Osteoblast (primary cell): ENCODE measurements at places on chromosomes 4 and X.

- DNase-seq: peak; percentile 82
Observed at GRCh38 chr4:820230-821172, 5.4 kb downstream of the CPLX1 start.

DNA sequence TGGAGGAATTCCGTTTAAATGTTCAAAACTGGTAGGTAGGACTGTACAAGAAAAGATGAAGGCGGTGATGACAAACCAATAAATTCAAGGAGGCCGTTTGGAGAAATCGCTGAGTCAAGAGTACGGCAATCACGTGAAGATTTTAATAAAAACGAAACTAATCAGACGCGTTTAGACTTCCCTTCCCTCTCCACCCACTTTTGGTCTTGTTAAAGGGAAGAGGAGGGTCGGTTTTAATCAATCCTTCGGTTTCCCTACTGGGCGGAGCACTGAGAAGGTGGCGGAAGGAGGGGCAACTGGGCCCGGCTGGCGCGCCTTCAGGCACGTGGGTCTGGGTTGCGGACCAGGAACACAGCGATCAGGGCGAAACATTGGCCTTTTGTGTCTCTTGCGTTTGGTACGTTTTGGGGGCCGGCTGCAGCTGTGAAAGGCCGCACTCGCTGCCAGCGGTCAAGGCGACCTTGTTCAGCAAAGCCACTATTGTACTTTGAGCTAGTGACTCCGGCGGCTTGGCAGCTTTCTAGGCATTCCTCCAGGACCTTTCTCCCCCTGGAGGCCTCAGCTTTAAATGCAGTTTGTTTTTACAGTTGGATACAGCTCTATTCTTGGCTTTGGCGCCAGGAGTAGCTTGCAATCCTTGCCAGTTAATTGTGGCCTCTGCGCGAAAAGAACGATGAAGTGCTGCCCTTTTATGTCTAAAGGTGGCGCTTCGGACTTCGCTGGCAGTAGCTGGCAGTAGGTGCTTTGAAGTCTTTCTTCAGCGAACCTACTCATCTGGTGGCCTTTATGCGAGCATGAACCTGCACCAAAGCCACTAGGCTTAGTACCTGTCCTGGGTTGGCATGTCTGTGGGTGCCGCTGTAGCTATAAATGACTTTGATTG, 16.8 kb upstream of the LAMP2 start:
- peak; percentile 85 for DNase-seq

- DNase-seq: peak; percentile 55
Observed at GRCh38 chrX:1222531-1223241, 10.2 kb upstream of the CRLF2 start.

- DNase-seq: no peak
Observed at GRCh38 chr4:23212558-23212957, 519.8 kb downstream of the GBA3 start.

GRCh38 chr4:181701894-181702293, 541.3 kb upstream of the TENM3 start:
- no peak for DNase-seq

GRCh38 chrX:124194901-124195300, 137.6 kb upstream of the TEX13D start:
- no peak for DNase-seq

DNA sequence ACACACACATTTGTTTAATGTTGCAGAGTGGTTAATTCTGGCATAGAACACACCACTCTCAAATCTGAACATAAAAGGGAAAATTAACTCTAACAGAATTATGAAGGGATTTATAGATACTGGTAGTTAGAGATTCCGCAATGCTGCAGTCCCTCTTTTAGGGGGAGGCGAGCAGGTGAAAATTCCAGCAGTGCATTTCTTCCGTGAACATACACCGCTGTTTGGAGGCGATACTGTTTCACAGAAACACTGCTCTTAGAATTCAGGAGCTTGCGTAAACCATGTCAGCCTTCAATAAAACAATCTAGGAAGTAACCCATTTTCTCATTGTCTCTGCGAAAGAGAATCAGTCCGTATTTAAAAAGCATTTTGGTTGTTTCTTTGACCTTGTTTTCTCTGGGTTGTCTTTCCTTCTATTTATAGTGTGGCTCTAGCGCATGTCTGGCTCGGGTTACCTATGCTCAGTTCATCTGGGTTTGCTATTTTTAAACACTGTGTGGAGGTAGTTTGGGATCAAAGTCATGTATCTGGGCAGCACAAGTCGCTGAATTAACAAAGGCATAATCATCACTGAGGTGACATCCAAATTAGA, 90.4 kb downstream of the GPAT3 start:
- DNase-seq: no peak

GRCh38 chrX:70452143-70452733, 7.6 kb downstream of the DLG3 start:
- DNase-seq: peak; percentile 95

GRCh38 chrX:16222151-16222550, 54.9 kb downstream of the MAGEB17 start:
- peak; percentile 1 for DNase-seq

DNA sequence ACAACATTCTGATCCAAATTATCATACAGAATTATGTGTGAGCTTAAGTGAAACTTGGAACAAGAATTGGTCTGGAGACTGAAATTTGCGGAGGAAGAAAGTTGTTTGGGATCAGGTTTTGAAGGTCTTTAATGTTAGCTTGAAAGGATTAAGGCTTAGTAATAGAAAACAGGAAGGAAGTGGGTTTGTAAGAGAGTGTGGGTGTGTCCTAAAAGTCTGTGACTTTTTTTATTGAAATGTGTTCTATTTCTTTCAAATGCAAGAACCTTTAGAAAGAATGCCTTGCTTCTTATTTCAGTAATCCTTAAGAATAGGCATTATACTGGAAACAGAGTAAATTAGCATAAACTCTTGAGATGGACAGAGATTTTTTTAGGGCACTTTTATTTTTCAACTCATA, 198.0 kb downstream of the GALNTL6 start:
- DNase-seq: no peak

DNA sequence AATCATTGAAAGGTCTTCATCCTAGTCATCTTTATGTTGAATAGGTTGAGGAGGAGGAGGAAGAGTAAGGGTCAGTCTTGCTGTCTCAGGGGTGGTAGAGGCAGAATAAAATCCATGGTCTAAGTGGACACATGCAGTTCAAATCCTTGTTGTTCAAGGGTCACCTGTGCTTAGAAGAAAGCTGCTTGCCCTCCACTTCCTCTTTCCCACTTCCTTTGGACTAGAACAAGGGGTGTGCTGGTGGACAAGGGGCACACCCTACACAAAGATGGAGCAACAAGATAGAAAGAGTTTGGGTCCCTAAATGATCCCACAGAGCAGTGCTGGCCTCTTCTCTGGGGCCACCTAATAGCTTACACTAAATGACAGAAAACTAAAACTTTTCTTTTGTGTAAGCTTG, 47.9 kb downstream of the HSD17B13 start:
- no peak for DNase-seq

DNA sequence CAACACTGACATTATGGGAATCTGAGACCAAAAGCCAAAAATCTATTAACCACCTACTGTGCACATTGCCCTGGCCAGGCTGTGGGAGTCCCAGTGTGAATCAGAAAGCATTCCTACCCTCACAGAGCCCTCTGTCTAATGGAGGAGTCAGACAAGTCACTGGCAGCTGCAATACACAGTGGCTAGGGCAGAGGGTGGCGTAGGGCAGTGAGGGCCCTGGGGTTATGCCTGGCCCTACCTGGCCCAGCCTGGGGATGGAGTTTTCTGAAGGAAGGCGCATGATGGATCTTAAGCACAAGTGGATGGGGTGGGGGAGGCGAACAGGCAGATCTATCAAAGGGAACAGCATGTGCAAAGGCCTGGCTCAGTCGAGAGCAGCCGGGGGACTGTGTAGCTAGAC, 10.8 kb downstream of the JAKMIP1 start:
- DNase-seq: no peak

GRCh38 chrX:146160443-146161203, 343.0 kb downstream of the SLITRK2 start:
- no peak for DNase-seq

GRCh38 chr4:71303287-71303686, 35.5 kb upstream of the SLC4A4 start:
- no peak for DNase-seq

DNA sequence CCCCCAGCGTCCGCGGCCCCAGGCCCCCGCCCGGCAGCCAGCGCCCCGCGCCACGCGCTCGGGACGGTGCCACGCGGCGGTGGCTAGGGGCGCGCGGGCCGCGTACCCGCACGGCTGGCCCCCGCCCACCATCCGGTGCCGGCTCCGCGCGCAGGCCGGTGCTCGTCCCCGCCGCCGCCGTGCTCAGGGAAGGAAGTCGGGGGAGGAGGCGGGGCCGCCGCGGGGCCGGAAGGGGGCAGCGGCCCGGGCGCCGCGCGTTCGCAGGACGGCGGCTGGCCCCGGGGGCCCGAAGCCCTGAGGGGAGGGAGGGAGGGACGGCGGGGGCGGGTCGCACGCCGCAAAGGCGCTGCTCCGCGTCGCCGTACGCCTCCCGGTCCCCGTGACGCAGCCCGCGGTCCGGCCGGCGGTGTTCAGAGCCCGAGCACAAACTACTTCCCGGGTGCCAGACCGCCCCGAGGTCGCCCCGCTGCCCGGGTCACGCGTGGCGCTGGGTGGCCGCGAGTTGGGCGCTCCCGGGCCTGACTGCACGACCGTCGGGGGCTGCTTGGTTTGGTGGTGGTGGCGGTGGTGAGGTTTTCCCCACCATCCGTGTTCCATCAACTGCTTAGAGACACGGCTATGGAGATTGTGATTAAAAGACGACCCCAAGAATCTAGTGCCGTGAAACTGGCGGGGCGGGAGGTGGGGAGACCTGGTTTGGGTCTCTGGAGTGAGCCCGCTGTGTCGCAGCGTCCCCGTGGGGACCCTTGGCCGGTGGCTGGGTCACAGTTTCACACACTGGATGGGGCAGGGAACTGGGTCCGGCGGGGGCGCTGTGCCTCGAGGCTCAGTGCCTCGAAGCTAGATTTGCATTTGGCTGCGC, at the start of gene DCTD:
Gene DCTD (minus strand): TSS at position 205 of the 862 bp plus-strand sequence. CDS start 1,818 bp downstream, outside the sequence.
- peak; percentile 96 for DNase-seq

- no peak for DNase-seq
Observed at GRCh38 chr4:176052744-176053143, 12.9 kb upstream of the WDR17 start.

DNA sequence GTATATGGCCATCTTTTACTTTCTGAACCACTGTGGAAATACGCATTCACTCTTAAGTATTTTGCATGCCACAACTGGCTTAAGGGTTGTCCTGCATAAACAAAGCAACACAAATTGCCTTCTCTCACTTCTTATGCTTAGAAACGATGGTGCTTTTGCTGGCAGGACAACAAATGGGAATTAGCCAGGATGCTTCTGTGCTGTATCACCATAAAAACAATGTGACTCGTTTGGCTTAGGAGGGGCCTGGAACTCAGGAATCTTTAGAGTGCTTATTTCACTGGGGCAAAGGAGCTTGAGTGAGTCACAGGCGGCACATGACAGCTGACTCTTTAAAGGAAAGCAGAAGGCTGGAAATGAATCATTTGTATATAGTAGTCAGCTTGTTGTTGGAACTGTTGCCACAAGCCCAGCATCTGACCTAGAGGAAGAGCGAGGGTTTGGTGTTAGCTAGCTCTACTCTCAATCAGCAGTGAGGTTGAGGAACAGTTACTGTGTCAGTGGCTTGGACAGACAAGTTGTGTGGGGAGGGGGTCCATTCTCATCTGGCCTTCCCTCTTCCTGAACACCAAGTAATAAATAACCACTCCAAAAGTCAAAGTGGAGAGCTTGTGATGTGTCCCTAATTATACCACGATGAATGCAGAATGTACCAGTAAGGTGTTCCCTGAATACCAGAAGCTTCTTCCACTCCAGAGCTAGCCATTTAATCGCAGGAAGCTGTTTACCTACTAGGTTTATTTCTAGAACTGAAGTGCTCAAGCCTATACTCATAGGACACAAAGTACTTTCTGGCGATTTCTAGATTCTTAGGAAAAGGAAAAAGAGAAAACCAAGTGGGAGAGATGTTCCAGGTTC, 293.1 kb downstream of the CAMK2D start:
- peak; percentile 39 for DNase-seq

GRCh38 chr4:71550220-71551165, 211.7 kb downstream of the SLC4A4 start:
- peak; percentile 74 for DNase-seq

- no peak for DNase-seq
Observed at GRCh38 chr4:47692691-47693090, 145.2 kb downstream of the CORIN start.

- DNase-seq: no peak
Observed at GRCh38 chr4:15117270-15117946, 115.1 kb downstream of the CPEB2 start.

- no peak for DNase-seq
Observed at GRCh38 chrX:9127986-9128385, 94.1 kb upstream of the FAM9B start.

GRCh38 chrX:16429406-16429805, 220.6 kb upstream of the S100G start:
- DNase-seq: no peak

- no peak for DNase-seq
Observed at GRCh38 chrX:19005909-19006308, 22.0 kb upstream of the PHKA2 start.

DNA sequence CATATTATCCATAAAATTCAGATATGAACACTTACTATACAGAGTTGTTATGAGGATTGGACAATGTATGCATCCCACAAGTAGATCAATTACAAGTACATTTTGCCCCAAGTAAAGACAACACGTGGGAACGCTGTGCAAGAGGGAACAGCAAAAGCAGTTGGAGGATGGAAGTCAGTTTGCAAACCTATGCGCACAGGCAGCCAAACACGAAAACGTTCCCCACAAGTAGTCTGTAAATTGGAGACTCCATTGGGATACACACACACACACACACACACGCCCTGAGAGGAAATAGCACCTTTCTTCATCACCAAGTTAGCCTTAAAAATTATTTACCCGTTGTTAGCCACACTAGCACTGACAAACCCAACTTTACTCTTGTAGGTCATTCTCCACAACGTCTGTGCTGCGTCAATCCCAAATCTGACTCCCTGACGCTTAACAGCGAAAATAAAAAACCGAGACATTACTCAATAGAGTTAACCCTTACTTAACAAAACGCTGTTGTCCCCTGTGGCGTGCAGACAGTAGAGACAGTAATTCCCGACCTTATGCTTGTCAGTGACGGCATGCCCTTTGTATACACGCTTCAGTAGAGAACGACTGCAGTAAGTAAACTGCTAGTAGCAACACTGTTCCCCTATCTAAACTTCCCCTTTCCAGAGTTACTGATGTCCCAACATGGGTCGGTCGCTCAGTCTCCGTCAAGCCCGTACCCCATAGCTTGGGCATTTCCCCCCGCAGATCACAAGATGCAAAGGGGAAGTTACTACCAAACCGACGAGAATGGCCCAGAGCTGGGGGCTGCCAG, 730 bp downstream of the MANBA start:
- peak; percentile 68 for DNase-seq

GRCh38 chr4:92988301-92988700, 684.5 kb downstream of the GRID2 start:
- no peak for DNase-seq

GRCh38 chr4:65924843-65925242, 254.6 kb upstream of the EPHA5 start:
- DNase-seq: no peak

DNA sequence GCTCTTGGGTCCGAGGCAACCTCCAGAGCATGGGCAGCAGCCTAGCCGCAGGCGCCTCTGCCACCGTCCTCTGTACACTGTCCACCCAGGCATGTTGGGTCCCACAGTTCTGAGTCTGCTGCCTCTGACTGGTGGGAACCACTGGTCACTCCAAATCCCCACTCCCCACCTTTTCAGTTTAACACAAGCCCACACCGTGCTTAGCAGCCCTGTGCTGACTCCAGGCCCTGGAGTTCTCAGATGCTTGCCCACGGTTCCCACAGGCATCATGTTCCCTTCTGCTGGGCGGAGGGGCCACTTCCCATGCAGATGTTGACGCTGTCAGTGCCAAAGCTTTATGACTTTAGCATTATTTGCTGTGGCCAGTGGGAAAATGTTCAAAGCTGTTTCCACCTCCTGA, 104.5 kb downstream of the SCD5 start:
- no peak for DNase-seq
